CD4-positive, alpha-beta T cell (primary cell): ENCODE measurements at places on chromosomes 1 and 21. TPM values are rescaled to one million over a fixed set of nuclear protein-coding genes. Genes with fewer than 3 reads are reported as not detected.

Gene CD247
- 378 TPM for total RNA-seq

Gene ATP1A2
- total RNA-seq, result not detected

Gene SH2D1B
- total RNA-seq, result not detected

Gene TTC34
- 1.3 TPM for total RNA-seq

Gene TNFRSF9
- 0.52 TPM for total RNA-seq

Gene FTCD
- 0.44 TPM for total RNA-seq

Gene CRYBG2
- 1.4 TPM for total RNA-seq

Gene SPAG17
- total RNA-seq, result not detected

Gene MCOLN3
- 0.14 TPM for total RNA-seq

Gene FCRLB
- total RNA-seq, result not detected

Gene TNFRSF8
- 0.14 TPM for total RNA-seq
